ENCODE measurements at places on chromosomes 6 and 20. TPM values are rescaled to one million over a fixed set of nuclear protein-coding genes. Genes with fewer than 3 reads are reported as not detected.

GRCh38 chr20:23519556-23519955 is 28.6 kb downstream of the CST8 start:
- H3K4me3 ChIP-seq = no peak overlapping the region
- no peak overlapping the region for H3K27ac ChIP-seq
- H3K4me1 ChIP-seq = no peaks in the 10 kb centered on the region
- DNase-seq = no peak
- no peaks in the 10 kb centered on the region for H3K36me3 ChIP-seq
- no peaks in the 10 kb centered on the region for H3K27me3 ChIP-seq

FAM209A gene
- 1.0 TPM for total RNA-seq

DNA sequence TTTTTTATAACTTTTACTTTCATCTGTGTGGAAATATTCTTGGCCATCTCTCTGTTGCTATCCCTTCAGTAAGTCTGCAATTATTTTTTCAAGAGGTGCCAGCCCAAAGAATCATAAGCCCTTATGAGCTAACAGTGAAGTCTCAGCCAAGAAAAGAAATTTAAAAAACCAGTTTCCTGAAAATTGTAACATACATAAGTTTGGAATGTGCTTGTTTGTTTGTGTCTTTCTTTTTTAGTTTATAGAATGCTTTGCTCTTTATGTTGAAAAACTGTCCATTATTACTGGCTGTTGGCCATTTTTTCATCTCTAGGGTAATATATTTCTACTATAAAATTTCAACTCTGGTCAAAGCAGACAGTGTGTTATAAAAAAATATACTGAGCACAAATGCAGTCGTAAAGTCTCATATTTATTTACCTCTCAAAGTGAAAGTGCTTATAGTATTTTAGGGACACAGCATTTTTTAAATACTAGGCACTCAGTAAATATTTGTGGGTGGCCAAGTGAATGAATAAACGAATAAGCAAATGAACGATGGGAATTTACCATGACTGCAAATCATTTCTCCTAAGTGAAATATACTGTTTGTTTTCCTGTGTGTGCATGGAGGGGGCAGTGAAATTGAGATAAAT is 659.7 kb downstream of the KIF16B start:
- H3K27ac ChIP-seq = no peak overlapping the region
- H3K4me1 ChIP-seq = no peaks in the 10 kb centered on the region
- no peaks in the 10 kb centered on the region for H3K36me3 ChIP-seq
- no peak for DNase-seq

DNA sequence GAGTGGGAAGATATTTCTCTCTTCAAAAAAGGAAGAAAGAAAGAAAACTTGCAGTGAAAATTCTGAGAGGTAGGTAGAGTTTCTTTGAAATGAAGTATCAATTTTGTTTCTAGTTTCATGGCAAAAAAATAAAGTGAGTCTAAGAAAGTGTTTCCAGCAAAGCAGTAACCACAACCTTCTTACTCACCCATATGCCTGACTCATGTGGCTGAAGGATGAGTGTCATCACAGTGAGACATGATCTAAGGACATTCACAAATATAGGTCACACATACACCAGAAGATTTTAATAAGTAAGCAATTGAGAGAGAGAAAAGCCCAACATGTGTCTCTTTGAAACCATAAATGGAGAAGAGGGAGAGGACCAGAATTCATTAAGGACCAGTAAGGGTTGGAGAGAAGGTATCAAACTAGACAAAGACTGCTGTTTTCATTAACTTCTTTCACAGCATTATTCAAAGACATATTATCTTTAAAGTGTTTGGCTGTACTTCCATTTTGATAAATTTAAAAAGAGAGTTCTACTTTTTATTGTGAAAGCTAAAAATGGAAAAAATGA is 169.5 kb downstream of the FRK start:
- no peak overlapping the region for H3K4me3 ChIP-seq
- no peak overlapping the region for H3K27ac ChIP-seq
- no peaks in the 10 kb centered on the region for H3K4me1 ChIP-seq
- no peaks in the 10 kb centered on the region for H3K36me3 ChIP-seq
- no peak for DNase-seq

DNA sequence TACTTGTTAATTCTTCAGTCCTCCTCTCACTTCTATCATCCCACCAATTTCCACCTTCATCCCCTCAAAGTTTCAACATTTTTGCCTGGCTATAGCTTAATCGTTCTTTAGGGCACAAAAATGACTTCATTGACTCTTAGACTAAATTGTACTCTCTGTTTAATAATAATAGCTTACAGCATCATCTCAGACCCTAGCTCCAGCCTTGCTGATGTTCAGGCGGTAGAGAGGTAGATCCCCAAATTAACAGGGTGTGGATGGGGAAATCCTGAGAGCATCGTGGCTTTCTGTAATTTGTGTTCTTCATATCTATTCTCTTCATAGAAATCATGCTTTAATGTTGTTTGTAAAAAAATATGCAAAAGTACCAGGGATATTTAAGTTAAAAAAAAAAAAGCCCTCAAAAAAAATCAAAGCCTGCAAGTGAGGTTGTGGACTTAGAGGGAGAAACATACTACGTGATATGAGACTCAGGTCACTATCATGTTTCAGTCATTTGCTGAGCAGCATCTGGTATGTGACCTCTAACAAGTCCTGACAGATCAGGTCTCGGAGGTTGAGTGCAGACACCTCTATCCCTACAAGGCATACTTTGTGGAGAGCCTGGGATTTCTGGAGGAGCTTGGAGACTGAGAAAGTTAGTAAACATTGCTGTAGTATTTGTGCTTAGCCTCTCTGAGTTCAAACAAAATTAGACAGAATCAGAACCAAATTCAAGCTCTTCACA is 1063.3 kb upstream of the CITED2 start:
- H3K4me1 ChIP-seq = no peaks in the 10 kb centered on the region
- no peak for DNase-seq
- H3K27ac ChIP-seq = no peak overlapping the region
- H3K4me3 ChIP-seq = no peak overlapping the region

PBOV1 gene
- not detected for total RNA-seq

NNAT gene
- not detected for total RNA-seq

- no peak for DNase-seq
- peaks cover 4% of the 10 kb centered on the region for H3K36me3 ChIP-seq
- H3K4me3 ChIP-seq = no peak overlapping the region
- H3K4me1 ChIP-seq = no peaks in the 10 kb centered on the region
- no peaks in the 10 kb centered on the region for H3K27me3 ChIP-seq
Measured at GRCh38 chr6:7604003-7604402, 14.0 kb downstream of the SNRNP48 start.
